ENCODE measurements at places on chromosomes 12 and 14. TPM values are rescaled to one million over a fixed set of nuclear protein-coding genes. Genes with fewer than 3 reads are reported as not detected.
A peak's percentile ranks its signal among the peaks of the same experiment; 100 is the strongest.

RFLNA gene
- polyA plus RNA-seq: 9.3 TPM

DNA sequence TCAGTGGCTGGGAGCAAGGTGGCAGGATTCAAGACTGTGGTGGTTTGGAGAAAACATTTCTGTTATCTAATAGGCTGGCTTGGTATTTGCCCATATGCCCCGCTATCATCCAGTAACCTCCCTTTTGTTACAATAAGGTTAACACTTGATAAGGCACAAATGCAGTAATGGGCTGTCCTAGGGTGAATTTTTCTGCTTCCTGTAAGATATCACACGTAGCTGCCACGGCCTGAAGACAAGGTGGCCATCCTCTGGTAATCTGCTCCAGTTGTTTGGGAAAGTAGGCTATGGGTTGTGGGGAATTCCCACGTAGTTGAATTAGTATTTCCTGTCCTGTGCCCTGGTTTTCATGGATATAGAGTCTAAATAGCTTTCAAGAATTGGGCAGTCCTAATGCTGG, 23.1 kb downstream of the ANG start:
- DNase-seq: no peak

- no peak for DNase-seq
These were observed 32.0 kb downstream of the RTL1 start for GRCh38 chr14:100871234-100872186.

DNA sequence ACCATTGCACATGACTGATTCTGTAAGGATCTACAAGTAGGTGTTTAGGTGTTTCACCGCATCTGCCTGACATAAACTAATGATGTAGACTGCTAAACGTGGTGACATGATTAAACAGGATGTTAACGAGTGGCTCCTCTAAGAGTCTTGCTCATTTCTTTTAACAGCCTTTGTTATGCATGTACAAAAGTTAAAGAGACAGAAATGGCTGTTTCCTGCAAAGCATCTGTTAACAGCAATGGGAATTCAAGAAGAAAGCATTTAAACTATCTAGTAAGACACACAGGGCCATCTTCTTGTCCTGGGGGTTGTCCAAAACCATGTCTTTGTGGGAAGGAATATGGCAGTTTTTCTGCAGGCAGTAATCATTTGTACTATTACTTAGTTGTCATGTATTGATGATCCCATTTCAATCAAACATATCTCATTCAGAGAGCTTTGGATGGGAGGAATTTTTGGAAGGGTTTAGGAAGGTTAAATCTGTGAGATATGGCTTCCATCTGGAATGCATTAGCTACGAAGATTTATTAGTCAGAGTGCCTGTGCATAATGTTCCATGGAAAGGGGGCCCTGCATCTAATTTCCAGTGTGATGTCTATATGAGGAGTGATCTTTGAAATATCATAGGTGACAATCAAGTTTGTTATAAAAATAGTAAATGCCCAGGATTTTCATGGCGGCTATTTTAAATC, 495.1 kb downstream of the EGLN3 start:
- DNase-seq: peak; percentile 49

GPR137C gene
- 5.1 TPM for polyA plus RNA-seq

DNA sequence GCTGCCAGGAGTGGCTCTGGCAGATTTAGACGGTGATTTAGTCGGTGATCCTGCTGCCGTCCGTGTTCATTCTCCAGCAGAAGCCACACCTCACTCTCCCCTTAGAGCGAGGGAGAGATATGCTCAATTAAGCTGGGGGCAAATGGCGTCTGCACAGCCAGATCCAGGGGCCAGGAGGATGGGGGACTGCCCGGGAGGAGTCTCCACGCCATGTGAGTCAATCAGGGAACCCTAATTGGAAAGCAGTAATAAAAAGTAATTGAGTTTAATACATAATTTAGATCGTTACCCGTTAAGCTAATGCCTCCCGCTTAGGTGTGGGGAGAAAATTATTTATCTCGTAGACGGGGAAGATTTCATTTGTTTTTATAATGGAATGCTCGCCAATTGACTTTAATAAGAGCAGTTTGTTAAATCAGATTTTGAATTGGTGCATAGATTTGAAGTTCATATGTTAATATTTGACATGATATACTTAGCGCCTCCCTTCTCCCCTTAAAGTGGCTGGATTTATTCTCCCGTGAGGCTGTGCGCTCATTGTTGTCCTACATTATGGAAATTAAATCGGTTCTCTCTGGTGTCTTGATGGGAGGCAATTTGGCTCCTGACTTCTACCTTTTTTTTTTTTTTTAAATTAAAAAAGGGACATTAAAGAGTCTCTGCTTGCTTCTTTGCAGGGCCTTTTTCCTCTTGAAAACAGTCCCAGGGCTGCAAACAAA, 104.9 kb upstream of the C14orf180 start:
- no peak for DNase-seq

- no peak for DNase-seq
These were observed 83.7 kb downstream of the VWF start for GRCh38 chr12:6040815-6041214.

ENDOU gene
- 0.23 TPM for polyA plus RNA-seq

DNA sequence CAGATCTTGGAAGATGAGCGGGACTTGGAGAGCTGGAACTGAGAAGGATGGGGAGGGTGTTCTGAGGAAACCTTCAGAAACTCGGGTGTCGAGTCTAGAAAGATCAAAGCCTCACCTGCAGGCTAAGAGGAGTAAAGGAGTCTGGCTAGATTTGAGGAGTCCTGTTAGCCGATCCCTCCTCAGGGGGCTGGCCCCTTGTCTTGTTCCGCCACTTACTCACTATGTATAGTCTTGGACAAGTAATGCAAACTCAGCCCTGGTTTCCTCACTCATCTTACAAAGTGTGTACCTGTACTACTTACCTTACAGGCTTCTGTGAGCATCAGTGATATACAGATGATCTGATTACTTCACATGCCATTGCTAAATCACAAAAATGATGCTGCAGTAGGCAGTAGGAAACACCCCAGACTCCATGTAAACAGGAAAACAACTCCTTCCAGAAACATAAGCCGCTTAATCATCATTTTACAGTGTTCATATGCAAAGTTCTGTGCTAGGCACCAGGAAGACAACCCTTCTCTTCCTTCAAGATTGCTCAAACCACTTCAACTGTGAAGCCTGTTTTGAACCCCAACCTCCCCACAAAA, 2.0 kb upstream of the SPTLC2 start:
- no peak for DNase-seq

IFT81 gene
- 16.5 TPM for polyA plus RNA-seq

DNA sequence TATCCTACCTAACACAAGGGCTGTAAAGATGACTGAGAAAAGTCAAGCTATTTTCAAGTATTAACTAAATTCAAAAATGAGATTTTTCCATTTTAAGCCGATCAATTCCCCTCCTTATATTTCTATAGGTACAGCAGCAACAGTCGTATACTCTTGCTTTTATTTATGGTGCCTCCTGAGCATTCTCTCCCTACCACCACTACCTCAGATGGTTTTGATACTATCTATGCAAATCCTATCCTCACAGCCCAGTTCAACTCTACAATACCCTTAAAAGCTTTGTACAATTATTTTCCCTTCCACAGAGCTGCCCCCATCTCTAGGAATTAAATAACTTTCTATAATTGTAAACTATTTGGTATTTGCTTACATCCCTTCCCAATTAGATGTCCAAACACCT, 52.1 kb downstream of the GALC start:
- DNase-seq: no peak

DNA sequence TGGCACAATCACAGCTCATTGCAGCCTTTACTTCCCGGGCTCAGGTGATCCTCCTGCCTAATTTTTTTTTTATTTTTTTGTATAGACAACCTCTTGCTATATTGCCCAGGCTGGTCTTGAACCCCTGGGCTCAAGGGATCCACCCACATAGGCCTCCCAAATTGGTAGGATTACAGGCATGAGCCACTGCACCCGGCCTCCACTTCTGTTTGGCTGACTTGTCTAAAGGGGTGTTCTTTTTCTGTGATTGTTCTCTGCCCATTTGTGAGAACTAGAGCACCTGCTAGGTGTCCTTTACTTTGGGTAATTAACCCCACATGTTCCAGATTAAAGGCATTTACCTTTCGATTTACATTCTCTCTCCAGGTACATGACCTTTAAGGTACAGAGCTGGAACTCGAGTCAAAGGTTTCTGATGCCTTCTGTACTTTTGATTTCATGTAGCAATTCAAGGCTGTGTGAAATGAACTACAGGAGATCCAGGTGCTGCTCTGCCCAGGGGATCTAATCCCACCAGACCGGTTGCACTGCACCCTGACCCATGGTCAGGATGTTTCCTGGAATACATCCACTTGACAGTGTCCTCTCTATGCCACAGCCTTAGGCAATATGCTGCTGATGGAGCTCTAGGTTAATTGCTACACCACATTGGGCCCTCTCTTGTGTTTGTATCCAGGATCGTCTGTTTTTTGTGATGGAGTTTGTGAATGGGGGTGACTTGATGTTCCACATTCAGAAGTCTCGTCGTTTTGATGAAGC, 163.6 kb downstream of the PRKCH start:
- no peak for DNase-seq
